ENCODE measurements at places on chromosomes 12 and 14. TPM values are rescaled to one million over a fixed set of nuclear protein-coding genes. Genes with fewer than 3 reads are reported as not detected.

The OTOGL gene
- total RNA-seq: not detected

The MYF6 gene
- total RNA-seq: not detected

The SERPINA9 gene
- total RNA-seq: not detected

The ACYP1 gene
- total RNA-seq: 33.9 TPM

The SNRPF gene
- 51.2 TPM for total RNA-seq

The C14orf132 gene
- total RNA-seq: 1.6 TPM

The REM2 gene
- 0.20 TPM for total RNA-seq
